Right hindlimb (tissue), 1 donor: ENCODE measurements at places on chromosomes 6 and 20.

- DNase-seq: no peak
Measured at GRCh38 chr20:19605786-19606485, 152.1 kb upstream of the RIN2 start.

DNA sequence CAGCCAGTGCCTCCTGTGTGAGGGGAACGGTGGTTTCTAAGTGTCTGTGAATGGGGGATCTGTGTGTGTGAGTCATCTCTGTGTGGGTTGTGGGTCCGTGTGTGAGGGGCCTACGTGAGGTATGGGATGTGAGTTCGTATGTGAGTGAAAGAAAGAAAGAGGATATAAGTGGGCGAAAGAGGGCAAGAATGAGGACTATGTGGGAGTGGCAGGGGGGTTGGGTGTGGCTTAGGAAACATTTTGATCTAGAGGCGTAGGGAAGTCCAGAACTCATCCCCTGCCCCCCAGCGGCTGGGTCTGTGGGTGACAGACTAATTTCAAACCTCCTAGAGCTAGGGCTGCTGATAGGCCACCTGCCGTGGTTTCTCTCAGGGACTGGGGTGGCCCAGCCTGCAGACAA is 35.5 kb downstream of the DHX35 start:
- no peak for DNase-seq

DNA sequence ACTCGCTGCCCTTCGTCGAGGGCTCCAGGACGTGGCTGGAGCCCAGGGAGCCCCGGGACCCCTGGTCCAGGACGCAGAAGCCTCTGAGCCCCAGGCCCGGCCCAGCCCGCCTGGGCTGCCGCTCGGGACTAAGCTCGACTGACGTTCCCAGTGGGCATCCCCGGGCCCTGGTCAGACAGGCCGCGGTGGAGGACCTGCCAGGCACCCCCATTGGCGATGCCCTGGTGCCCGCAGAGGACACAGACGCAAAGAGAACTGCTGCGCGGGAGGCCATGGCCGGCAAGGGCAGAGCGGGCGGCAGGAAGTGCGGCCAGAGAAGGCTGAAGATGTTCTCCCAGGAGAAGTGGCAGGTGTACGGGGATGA is 28.9 kb downstream of the ZNF831 start:
- no peak for DNase-seq

- DNase-seq: no peak
Measured at GRCh38 chr20:14117768-14118167, 122.5 kb downstream of the MACROD2 start.

- no peak for DNase-seq
Measured at GRCh38 chr6:1708122-1708521, 98.4 kb downstream of the FOXC1 start.

DNA sequence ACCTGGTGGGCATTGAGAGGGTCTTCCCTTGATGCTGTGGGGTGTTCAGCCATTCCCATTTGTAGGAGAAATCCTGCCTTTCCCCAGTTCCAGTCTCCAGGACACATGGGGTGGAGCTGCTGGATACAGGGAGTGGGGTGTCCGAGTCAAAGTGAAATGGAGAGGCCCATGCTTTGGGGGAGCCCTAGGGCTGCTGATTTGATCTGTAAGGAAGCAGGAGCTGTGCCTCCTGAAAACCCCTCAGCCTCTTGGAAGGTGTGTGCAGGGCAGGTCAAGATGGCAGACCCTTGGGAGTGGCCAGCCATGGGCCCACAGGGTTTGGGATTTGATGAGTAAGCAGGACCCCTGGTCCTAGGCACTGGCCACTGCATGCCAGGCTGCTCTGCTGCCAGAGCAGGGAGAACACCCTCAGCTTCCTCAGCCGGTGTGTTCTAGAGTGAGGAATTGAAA is 82.0 kb downstream of the SERAC1 start:
- no peak for DNase-seq

DNA sequence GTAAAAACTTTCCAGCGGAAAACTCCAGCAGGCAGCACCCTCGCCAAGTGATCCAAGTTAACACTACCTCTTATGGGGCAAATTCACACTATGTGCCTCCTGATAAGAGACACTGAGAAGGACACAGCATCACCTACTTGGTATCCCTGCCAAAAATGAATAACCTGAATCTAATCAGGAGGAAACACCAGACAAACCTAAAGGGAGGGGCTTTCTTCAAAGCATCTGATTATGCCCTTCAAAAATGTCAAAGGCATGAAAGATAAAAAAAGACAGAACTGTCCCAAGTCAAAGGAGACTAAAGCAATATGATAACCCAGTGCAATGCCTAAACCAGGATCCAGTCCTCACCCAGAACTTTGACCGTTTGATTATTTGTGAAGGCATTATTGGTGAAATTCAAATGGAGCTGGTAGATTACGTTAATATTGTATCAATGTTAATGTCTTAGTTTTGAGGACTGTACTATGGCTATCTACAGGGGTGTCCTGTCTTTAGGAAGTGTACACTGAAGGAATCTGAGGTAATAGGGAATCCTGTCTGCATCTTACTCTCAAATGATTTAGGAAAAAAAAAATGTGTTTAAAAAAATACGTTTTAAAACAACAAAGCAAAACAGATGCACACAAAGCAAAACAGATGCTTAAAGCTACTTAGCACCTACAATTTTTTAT is 8.3 kb downstream of the TBC1D7 start:
- DNase-seq: no peak

DNA sequence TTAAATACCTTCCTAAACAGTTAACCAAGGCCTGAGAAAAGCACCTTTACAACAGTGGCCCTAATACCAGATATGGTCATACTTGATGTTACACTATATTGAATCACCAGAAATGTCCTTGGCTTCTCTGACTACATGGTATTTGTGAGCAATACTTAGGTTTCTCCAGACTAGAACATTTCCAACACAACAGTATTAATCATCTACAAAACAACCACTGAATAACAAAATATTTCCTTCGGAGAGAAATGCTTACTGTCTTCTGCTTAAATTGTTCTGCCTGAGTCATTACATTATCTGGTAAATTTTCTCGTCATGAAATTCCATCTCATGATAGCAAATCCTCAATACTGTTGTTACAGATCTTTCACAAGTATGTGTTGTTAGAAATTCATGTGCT is 252.9 kb upstream of the RUNX2 start:
- no peak for DNase-seq

GRCh38 chr20:62898970-62899632 is 27.2 kb downstream of the DIDO1 start:
- no peak for DNase-seq

- no peak for DNase-seq
Measured at GRCh38 chr6:34074064-34074742, 71.7 kb downstream of the GRM4 start.

GRCh38 chr6:165744555-165745228 is 81.7 kb upstream of the PDE10A start:
- DNase-seq: no peak

- no peak for DNase-seq
Measured at GRCh38 chr6:168047841-168048723, 30.9 kb downstream of the FRMD1 start.

GRCh38 chr6:27812078-27812804 is 100.0 kb downstream of the OR2B2 start:
- DNase-seq: no peak

GRCh38 chr6:164005004-164005711 is 590.6 kb downstream of the QKI start:
- no peak for DNase-seq

GRCh38 chr6:37051138-37052026 is 45.9 kb downstream of the FGD2 start:
- peak; percentile 90 for DNase-seq

- DNase-seq: no peak
Measured at GRCh38 chr6:97231911-97232310, 51.1 kb downstream of the MMS22L start.

DNA sequence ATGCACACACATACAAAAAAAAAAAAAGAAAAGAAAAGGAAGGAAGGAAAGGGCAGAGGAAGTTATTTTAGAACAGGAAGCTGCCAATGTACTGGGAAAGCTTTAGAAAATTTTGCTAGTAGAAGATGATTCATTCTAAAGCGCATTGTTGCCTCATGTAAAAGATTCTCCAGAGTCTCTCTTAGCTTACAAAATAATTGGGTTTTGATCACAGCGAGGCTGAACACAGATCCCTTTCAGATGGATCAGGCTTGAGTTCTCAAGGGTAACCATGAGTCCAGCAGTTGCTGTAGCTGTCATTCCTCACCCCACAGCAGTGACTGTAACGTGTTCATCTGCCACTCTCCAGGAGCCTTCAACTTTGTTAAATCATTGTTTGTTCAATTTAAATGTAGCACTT is 81.9 kb downstream of the PHACTR2 start:
- DNase-seq: no peak

- DNase-seq: peak; percentile 71
Measured at GRCh38 chr20:31833130-31833930, 12.1 kb downstream of the FOXS1 start.

DNA sequence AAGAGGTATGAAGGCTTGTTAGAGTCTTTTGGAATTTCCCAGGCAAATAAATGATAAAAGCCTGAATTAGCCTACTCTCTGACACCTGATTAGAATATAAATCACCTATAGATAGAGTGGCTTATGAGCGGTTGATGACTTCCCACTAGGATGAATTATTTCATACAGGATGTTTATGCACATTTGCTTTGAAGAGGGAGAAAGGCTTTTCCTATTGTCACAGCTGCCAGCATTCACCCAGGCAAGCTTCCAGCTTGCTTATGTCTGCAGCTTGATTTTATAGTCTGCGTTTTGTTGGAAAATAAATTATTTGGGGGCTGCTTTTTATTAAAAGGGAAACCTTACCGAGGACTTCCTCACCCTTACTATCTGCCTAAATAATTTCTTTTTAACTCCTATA is 51.3 kb upstream of the EIF2S2 start:
- no peak for DNase-seq

DNA sequence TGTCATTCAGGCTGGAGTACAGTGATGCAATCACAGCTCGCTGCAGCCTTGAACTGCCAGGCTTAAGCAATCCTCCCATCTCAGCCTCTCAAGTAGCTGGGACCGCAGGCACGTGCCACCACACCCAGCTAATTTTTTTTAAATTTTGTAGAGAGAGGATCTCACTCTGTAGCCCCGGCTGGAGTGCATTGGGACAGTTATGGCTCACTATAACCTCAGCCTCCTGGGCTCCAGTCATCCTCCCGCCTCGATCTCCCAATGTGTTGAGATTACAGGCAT is 86.5 kb downstream of the SERAC1 start:
- DNase-seq: no peak

DNA sequence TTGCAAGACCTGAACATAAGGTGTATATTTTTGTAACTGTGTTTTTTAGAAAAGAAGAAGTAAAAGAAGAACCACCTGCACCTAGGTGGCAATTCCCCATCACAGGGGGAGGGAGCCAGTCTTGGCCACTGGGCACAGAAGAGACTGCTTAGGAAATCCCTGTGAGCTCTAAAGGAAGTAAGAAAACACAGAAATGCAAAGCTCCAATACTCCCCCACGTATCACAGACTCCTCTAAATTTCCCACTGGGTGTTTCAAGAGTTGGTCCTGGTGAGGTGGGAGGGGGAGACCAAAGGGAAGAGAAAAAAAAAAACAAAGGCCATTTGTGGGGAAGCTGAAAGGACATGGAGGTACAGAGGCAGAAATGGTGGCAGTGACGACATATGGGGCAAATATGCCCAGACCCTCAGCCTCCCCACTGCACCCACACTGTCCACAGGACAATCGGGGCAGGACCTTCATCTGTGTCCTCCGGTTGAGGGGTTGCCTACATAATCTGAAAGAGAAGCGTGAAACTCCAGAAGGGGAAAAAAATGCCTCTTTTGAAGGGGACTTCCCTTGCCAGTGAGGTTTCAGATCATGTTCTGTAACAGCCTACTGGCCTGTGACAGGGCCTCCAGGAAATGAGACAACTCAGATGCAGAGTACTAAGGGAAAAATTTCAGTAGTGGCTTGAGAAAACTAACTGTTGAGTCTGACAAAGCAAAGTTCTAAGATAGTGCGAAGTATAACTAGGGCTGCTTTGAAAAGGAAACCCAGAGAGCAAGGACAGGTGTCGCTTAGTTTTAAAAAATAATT is 226.2 kb upstream of the MARCKS start:
- DNase-seq: no peak

DNA sequence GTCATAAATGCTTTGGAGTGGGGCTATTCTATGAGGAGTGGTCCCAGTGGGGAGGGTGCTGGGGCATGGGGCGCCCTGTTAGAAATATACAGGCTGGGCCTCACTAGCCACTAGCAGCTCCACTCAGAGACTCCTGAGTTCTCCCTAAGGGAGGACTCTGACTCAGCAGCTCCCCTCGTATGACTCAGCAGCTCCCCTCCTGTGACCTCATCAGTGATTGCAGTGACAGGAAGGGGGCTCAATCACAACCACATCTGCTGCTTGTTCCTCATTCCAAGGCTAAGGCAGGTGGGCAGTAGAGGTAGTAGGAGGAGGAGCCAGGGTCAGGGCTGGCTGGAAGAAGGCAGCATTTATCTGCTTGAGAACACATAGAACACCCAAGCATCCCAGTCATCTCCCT is 73.7 kb downstream of the PRND start:
- no peak for DNase-seq

GRCh38 chr6:33276581-33276863 is 401 bp upstream of the B3GALT4 start:
- no peak for DNase-seq

DNA sequence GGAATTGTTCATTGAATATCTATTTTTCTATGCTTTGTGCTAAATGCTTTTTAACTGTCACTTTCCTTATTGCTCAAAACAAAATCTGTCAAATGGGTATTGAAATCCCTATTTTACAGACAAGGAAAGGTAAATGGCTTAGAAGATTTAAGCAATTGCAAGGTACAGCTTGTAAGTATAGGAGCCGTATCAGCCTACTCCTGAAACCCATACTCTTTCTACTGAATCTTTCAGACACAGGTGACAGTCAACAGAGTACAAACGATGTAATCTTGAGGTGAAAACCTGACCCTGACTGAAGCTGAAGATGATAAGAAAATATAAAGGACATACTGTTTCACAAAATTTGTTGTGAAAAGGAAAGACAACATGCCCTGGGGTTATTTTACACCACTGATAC is 7.0 kb upstream of the COX7A2 start:
- DNase-seq: no peak

- no peak for DNase-seq
Measured at GRCh38 chr6:2168480-2168879, 76.9 kb downstream of the GMDS start.

- DNase-seq: no peak
Measured at GRCh38 chr6:169184419-169184818, 69.2 kb downstream of the THBS2 start.

- DNase-seq: no peak
Measured at GRCh38 chr20:47944682-47945081, 159.4 kb upstream of the SULF2 start.
